ENCODE measurements at places on chromosomes 11 and 22.
A peak's percentile ranks its signal among the peaks of the same experiment; 100 is the strongest.

DNA sequence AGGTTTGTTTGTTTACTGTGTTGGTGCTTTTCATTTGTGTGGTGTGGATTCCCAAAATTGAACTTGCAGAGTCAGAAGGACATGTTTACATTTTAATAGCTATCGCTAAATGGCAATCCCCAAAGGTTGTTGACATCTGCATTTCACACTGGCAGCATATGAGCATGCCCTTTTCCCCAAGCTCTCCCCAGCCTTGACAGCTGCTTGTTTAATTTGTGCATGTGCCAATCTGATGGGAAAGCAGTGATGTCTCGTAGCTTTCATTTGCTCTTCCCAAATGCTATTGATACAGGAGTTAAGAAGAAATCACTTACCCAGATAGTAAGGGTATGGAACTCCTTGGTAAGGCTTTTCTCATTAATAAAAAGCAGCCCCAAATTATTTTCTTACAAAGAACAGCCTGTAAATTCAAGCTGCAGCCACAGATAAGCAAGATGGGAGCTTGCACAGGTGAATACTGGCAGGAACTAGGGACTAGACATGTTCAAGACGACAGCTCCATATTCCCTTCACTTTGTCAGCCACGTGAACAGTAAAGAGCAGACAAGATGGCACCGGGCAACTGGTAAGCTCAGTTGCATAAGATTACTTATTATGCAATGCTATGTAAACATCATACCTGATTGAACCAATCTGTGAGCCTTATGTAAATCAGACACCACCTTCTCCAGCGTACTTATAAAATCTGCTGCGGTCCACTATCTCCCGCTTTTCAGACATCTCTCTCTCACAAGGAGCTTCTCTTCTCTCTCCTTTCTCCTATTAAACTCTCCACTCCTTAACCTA lies 87.4 kb downstream of the IGLL5 start:
- peak; percentile 51 for DNase-seq

DNA sequence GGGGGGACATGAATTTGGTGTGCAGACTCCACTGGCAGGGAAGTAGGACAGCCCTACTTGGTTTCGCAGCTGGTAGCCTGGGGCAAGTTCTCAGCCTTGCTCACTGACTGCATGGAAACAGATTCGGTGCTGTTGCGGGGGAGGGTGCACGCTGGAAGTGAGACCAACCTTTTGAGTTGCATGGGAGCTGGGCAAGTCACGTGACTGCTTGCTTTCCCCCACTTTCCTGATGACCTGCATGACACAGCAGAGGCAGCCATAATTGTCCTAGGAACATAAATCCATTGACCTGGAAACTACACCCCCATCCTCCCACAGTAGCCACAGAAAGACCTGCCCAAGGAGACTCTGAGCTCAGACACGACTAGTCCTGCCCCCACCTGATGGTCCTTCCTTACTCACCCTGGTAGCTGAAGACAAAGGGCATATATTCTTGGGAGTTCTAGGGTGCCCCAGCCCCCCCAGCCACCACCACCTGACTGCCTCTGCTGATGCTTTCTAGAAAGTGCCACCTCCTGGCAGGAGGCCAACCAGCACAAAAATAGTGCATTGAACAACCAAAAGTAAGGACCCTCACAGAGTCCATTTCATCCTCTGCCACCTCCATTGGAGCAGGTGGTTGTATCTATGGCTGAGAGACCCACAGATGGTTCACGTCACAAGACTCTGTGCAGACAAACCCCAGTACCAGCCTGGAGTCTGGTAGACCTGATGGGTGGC lies 4.1 kb upstream of the HBG2 start:
- no peak for DNase-seq

GRCh38 chr11:65662799-65663638 lies at the start of gene RELA:
TSS of gene RELA (minus strand) at chr11:65662916. CDS start at chr11:65662832, 84 bp downstream.
- DNase-seq = peak; percentile 85

DNA sequence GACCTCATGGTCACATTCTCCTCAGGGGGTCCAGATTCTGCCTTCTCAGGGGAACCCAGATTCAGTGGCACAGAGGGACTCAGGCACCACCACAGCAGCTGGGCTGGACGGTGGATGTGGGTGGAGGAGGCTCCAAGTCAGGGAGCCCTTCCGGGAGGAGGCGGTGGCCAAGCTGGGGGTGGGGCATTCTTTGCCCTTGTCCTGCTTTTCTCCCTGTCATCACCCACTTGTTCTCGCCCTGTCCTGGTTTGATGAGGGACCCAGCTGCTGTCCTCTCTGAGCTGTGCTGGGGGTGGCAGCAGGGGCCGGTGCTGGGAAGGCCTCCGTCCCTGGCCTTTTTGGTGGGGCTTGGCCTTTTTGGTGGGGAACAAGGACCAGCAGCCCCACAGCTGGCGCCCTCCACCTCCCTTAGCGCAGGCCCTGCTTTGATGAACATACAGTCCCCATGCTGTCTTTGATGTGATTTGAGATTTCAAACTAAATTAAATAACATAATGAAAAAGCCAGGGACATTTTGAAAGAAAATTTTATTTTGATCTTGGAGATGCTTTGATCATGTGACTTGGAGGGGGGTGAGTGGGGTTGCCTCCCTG lies 1168.2 kb downstream of the BRD1 start:
- DNase-seq = no peak

DNA sequence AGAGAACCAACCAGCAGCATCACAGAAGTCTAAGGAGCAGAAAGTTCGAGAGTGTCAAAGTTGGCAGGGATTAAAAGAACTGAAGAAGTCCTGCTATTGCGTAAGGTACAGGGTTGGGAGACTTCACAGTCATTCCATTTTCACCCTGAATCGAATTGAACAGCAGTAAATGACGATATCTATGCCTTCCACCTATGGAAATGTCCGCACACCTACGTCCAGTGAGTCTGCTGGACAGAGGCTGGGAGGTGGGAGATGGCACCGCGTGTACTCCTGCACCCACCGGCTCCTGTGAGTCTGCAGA lies 116.7 kb downstream of the MICAL3 start:
- DNase-seq = no peak

- DNase-seq = no peak
These were observed 41.9 kb upstream of the MN1 start for GRCh38 chr22:27843441-27843840.

DNA sequence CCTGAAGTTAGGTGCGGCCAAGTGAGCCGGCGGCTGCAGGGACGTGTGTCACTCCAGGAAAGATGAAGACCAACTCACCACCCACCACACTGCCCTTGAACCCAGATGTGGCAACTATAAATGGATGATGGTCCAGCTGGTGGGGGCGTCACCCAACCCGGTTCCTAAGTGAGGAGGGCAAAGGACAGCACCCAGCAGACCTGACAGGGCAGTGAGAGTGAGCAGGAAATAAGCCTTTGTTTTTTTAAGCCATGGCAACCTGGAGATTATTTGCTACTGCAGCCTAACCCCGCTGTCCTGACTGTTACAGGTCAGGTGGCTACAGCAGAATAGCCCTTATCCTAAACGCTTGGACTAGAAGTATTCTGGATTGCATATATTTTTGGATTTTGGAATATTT lies 228.9 kb downstream of the CTTN start:
- DNase-seq = peak; percentile 48

DNA sequence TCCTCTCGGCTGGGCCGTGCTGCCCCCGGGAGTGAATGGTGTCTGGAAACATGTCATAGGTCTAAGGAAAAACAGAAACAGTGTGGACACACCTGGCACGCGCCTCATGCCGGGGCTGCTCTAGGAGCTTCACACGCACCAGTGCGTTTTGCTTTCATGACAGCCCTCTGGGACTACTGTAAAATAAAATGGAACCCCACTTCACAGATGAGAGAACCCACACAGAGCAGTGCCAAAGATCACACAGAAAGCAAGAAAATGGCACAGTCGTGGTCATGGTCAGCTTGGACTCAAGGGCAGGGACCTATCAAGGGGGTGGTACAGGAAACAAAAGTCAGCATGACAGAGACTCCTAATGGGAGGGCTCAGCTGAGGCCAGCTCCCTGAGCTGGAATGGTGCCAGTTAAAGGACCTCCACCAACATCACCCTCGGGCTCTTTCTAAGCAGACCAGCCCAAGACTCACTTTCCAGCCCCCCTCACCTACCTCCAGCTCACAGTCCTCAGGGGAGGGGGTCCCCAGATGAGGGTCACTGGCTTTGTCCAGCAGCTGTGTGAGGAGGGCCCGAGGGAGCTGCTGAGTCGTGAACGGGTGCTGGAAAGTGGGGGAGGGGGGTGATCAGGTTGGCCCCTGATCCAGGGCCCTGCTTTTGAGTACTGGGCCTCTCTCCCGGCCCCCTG lies 3.3 kb downstream of the MAP4K2 start:
- no peak for DNase-seq

GRCh38 chr11:133732109-133732674 lies 113.1 kb downstream of the SPATA19 start:
- DNase-seq = no peak
